ENCODE measurements at places on chromosomes 1 and 21.

DNA sequence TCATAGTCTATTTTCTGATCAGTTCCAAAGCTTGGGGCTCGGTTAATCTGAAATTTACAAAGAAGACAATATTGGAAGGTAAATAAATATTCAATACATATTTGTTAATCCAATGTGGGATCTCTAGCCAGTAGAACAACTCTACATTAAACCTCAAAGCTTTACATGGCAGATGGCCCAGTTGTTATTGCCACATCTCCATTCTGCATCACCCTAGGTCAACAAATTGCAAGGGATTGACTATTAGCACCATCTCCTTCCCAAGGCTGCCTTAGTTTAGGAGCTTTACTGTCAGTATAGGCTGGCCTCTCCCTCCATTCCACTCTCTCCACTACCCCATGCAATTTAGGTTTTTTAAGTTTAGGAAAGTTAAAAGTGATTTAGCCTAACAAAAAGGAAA lies 69.7 kb downstream of the TTLL7 start:
- DNase-seq, result no peak

- no peak for DNase-seq
Observed at GRCh38 chr1:6443339-6444115, 19.0 kb downstream of the ESPN start.

GRCh38 chr1:240575981-240576662 lies 35.8 kb downstream of the GREM2 start:
- DNase-seq, result no peak

DNA sequence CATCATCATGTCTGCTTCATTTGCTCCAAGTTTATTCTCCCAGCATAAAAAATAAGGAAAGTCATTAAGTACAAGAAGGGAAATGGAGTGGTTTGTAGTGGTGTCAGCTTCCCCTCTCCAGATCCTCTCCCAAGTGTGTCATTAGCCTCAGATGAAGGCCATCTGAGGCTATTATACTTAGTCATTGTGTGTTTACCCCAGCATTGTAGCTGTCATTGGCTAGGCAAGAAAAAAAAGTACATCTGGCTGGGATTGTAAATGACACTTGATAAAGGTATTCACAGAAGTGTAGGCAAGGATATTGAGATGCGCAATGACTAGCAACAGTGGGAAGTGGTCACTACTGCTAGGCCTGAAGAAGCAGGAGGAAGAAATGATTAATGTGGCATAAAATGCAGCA lies 316.9 kb upstream of the SGIP1 start:
- DNase-seq, result peak; percentile 51

- no peak for DNase-seq
Observed at GRCh38 chr1:177646757-177647730, 322.8 kb downstream of the SEC16B start.

Measured in NCI-H510A (cell line).